ENCODE measurements at places on chromosomes 5 and 9.

DNA sequence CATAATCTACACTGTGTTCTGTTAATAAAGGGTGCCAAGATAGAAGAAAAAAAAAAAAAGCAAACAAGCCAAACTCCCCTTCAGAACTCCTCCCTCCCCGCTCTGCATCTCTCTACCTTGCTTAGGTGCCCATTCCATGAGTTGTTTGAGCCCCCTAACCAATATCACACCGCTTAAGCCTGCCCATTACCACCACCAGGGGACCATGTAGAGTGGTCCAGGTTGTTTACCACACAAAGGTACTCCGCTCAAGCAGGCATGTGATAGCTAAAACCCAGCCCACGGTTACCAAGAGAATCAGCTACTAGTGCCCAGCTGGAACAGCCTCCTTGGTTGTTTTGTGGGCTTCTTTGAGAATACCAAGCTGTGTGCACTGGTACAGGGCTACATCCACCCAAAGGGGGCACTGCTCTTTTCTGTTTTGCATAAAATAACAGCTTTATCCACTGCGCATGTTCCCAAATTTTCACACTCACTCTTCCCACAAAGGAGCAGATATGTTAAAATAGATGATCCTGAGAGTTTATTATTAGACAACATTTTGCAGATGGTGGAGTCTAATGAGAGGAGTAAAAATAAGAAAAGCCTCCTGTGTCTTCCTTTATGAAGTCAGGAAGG is 304.1 kb downstream of the DEPDC1B start:
- DNase-seq, result no peak

DNA sequence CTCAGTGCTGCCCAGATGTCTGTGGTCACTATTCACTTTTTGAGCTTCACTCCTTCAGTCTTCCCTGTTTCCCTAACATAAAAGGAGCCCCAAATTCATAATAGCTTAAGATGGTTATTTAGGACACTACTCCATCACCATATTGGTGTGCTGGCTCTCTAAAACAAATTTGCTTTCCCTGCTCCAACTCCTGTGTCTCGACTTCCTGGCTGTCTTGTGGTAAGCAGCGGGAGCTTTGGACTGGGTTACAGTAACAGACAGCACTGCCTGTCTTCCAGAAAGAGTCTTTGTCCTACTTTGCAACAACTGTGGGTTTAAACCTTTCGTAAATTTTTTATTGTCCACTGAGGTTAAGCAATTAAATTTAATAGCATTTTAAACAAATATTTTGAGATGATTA is 389.4 kb downstream of the CDH9 start:
- DNase-seq, result no peak

- DNase-seq, result no peak
Observed at GRCh38 chr5:28249771-28250415, 1211.5 kb upstream of the CDH9 start.

GRCh38 chr9:110251212-110251611 is 5.1 kb downstream of the TXN start:
- no peak for DNase-seq

GRCh38 chr5:33340195-33340594 is 100.6 kb upstream of the TARS1 start:
- no peak for DNase-seq

DNA sequence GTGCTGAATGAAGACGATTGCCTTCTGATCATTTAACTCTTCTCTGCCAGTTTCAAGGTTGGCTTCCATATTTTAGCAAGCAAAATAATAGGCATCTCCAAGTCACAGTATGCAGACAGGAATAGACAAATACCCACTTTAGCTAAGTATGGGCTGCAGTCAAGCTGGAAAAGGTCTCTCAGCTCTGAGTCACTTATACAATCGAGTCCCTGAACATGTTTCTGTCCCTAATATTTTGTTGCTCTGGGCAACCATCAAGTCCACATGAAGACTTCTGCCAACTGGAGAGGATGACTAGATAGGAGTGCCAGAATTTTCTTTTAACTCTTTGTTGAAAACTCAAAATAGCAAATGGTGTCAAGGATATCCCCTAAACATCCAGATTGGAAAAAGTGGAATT is 575.3 kb downstream of the RAB3C start:
- DNase-seq, result no peak

DNA sequence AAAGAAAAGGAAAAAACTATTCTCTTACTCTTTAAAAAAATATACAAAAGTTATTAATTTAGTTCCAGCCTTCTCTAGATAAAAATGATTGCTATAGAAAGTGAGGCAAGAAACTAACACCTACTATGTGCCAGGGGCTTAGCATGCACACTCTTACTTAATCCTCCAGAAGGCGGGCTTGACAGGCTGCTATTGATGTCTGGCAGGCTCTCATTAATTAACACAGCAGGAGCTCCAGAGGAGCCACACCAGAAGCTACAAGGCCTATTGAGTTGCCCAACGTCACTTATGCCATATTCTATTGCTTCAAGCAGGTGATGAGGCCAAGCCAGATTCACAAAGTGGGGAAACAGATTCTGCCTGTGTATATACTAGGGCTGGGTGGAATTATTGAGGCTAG is 54.6 kb upstream of the CLINT1 start:
- no peak for DNase-seq

DNA sequence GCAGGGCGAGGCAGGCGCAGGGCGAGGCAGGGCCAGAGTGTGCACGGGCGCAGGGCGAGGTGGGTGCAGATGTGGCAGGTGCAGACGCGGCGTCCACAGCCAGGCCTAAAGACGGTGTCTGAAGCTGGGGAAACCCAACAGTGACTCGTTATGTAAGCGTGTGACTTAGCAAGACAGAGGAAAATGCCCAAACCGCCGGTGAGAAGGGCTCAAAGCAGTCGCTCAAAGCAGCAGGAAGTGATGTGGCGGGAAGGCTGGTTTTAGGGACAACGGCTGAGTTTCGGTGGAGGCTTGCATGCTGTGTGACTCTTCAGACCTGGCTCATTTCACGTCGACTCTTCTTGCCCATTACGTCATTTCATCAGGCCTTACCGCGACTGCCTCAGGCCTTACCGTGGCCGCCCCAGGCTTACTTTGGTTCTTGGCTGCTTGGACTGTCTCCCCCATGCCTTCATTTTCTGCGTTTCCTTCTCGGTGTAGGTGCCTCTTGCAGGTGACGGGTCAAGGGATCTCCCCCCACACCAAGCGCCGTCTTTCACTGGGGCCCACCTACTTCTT is 50.5 kb upstream of the EXOC3 start:
- no peak for DNase-seq

DNA sequence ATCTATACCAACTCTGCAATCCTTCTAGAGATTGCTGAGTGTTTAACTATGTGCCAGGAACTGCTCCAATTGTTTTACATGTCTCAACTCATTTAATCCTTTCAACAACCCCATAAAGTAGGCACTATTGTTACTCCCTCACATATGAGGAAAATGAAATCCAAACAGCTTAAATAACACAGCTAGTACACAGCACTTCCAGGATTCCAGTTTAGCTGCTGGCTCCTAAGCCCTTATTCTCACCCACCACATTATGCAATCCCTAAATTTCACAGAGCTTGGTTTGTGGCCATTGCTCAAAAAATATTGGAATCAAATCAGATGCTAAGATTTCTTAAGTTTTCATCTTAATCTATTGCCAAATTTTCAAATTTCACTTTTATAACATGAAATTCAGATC is 84.9 kb downstream of the PRELID2 start:
- no peak for DNase-seq

DNA sequence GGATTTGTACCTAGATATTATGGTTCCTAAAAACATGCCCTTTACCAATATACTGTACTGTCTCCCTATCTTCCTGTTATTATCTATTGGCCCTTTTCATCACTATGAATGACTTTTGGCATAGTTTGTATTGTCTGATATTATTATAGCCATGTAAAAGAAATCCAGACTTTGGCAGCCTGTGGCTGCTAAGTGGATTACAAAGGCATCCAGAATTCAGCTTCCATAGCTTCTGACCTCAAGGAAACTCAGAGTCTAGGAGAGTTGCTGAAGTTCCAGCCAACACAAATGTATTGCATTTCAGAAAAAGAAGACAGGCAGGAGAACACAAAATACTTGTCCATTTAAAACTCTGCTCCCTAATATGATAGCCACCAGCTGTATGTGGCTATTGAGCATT is 319.2 kb upstream of the MPDZ start:
- no peak for DNase-seq

DNA sequence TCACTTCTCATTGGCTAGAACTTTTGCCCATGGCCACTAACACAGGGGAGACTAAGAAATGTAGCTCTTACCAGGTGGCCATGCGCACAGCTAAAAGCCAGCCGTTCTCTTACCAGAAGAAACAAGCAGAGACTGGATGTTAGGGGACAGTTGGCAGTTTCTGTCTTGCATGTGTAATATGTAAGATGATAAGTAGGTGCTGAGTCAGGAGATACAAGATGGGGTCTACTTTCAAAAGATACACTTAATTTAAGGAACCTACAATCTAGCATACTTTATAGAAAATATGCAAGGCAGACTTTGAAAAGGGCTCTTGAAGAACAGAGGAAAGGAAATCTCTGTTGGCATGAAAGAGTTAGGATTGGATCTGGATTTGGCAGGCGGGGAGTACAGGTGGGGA is 244.5 kb downstream of the ZSWIM6 start:
- DNase-seq, result no peak

DNA sequence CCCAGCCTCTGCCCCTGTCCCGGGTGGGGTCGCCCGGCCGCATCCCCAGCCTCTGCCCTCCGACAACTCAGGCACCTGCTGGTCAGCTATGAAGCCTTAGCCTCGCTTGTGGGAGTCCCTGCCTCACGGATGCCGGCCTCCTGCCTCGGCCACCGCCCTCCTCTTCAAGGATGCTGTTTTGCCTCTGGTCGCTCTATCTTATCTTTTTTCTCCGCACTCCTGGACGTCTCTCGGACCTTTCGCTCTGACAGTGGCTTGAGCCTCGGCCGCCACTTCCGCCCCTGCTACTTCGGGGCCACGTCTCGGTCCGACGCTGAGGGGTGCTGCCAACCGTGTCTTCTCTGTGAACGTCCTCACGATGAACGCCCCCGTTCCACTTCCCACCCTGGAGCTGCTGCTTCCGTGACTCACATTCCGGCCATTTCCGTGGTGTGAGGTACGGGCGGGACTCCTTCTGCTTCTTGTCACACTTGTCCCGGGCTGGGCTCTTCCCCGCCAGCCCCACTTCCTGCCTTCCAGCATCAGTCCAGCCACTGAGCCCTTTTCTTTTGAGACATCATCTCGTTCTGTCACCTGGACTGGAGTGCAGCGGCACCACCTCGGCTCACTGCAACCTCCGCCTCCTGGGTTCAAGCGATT is 26.3 kb downstream of the SLC9A3 start:
- DNase-seq, result no peak

DNA sequence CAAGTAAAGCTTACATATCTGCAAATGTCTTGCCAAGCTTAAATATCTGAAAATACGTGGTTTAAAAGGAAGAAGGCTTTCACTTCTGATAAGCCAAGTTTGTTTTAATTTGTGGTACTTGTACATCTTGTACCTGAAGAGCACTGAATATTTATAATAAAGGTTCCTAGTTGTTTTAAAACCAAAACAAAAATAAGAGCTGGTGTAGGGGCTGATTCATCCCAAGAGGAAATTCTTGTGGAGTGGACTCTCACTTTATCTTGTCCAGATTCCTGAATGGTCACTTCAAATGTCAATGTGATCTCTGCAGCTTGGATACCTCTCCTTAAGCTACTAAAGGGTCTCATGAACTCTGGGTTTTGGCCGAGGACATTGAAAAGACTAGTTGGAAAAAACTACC is 29.5 kb downstream of the MAMDC2 start:
- DNase-seq, result no peak

GRCh38 chr5:55850839-55851674 is at the start of gene IL31RA:
TSS of gene IL31RA (plus strand) at chr5:55851357. CDS start at chr5:55851571, 214 bp downstream.
- DNase-seq, result no peak

GRCh38 chr5:167071981-167072610 is 1219.3 kb upstream of the WWC1 start:
- no peak for DNase-seq

DNA sequence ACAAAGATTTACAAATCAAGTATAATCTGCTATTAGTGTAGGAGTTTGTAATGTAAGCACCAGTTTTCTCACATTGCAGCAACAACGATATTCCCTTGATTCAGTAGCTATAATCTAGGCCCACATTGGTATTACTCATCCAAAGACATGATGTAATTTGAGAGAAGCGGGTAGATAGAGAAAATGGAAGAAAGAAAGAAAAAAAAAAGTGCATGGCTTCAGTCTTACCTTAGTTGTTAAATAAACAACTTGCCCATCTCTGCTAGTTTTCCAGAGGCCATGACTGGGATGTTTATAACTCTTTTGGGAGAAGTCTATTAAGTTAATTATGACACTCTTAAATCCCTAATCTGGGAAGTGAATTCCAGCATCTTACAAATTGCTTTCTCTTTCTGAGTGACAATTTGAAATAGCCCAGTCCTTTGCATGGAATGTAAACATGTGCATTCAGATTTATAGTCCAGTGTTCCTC is 2.8 kb downstream of the MELK start:
- DNase-seq, result no peak

GRCh38 chr5:132430746-132431145 is 59.8 kb downstream of the IRF1 start:
- no peak for DNase-seq

- no peak for DNase-seq
Observed at GRCh38 chr9:38255599-38255998, 136.9 kb upstream of the ALDH1B1 start.

- no peak for DNase-seq
Observed at GRCh38 chr5:150469718-150470469, 20.4 kb upstream of the RPS14 start.

- DNase-seq, result no peak
Observed at GRCh38 chr5:107431536-107431935, 239.2 kb downstream of the EFNA5 start.

- DNase-seq, result no peak
Observed at GRCh38 chr5:147303976-147304375, 69.2 kb downstream of the STK32A start.

GRCh38 chr9:35741740-35742139 is 7.3 kb downstream of the GBA2 start:
- DNase-seq, result no peak

- no peak for DNase-seq
Observed at GRCh38 chr9:115262477-115262876, 144.5 kb upstream of the TNC start.

- DNase-seq, result no peak
Observed at GRCh38 chr9:1910269-1910811, 104.8 kb upstream of the SMARCA2 start.

DNA sequence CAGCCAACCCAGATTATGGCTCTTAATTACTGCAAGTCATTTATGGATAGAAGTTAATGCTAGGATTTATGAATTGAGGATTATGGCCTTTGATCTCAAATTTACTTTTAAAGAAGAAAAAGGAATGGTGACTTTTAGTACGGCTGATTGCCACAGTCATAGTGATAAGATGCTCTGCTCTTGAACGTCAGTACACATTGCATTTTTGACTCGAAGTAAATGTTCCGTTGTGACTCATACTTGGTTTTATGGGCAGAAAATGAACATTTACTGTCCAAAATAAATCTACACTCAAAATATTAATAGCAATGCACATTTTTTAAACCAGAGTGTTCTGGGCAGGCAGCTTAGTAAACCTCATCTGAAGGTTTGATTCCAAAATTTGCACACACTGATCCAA is 830 bp downstream of the ADAMTSL1 start:
- DNase-seq, result no peak
